Fibroblast of skin of right biceps (primary cell): ENCODE measurements at places on chromosomes 1 and 21.
A peak's percentile ranks its signal among the peaks of the same experiment; 100 is the strongest.

- peak; percentile 75 for DNase-seq
Observed at GRCh38 chr1:221039616-221040015, 160.4 kb downstream of the HLX start.

- DNase-seq = no peak
Observed at GRCh38 chr1:62951428-62951827, 167.5 kb downstream of the ATG4C start.

DNA sequence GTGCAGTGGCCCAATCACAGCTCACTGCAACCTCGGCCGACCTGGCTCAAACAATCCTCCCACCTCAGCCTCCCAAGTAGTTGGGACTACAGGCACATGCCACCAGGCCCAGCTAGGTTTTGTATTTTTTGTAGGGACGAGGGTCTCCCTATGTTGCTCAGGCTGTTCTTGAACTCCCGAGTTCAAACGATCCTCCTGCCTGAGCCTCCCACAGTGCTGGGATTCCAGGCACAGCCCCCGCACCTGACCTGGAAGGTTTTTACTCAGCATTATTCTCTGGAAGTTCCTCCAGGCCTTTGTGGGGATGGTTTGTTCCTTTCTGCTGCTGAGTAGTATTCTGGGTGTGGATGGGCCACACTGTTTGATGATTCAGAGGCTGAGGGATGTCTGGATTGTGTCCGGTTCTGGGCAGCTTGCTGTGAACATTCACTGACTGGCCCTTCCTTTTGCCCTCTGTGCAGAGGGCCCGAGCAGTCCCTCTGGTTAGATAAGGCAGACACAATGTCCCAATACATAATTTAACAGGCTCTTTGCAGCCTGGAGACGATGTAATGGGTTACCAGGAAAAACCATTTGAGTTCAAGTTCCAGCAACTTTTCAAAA lies 6.0 kb upstream of the TRAPPC10 start:
- peak; percentile 83 for DNase-seq

DNA sequence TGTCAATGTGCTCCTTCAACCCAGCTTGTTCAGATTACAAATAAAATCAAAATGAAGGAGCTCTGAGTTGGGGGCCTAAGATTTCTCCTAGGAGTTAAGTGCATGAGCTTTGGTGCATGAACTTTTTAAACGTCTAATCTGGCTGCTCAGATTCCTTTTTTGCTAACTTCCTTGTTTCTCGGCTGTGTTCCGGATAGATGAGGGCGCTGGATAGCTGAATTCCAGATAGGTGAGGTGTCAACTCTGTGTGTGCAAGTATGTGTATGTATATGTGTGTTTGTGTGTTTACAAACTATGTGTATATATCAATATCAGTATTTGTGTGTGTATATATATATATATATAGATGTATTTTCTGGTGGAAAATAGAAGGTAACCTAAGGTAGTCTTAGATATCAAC lies 37.5 kb upstream of the RCAN3 start:
- DNase-seq = no peak
